ENCODE measurements at places on chromosomes 3 and 15.

DNA sequence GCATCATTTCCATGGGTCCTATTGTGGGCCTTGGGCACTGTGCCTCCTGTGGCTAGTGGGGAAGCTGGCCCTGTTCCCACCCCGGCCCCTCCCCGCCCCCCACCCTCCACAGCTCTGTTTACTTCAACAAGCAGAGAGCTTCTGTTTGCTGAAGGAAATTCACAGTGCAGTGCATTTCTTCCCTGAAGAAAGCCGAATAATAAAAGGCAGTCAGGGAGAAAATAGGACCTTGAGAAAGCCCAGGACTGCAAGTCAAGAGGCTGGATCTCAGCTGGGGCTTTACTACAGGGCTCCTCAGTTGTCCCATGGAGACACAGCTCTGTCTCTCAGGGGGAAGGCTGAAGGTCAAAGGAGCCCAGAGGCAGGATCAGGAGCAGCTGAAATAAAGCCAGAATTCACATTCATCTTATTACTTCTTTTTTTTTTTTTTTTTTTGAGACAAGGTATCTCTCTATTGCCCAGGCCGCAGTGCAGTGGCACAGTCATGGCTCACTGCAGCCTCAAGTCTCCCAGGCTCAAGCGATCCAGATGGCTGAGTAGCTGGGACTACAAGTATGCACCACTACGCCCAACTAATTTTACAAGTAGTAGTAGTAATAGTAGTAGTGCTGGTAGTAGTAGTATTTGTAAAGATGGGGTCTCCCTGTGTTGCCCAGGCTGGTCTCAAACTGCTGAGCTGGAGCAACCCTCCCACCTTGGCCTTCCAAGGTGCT is 33.0 kb upstream of the LACTB start:
- DNase-seq: no peak

- no peak for DNase-seq
Observed at GRCh38 chr3:196998966-196999760, 30.5 kb downstream of the MELTF start.

- no peak for DNase-seq
Observed at GRCh38 chr3:5221701-5222100, 34.2 kb downstream of the EDEM1 start.

DNA sequence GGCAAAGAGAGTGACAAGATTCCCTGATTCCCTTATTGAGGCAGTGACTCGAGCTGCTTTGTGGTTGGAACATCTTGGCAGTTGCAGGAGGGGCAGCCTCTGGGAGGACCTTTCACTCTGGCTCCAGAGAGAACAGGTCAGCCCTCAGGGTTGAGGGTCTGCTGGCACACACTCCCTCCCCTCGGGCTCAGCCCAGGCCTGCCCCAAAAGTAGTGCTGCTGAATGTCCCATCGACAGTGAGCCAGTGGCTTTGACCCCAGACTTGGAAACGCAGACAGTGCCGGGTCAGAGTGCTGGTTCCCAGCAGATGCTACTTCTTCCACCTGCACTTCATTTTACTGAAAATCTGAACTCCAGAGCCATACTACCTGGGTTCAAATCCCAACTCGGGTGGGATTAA is 25.6 kb upstream of the ATP2B2 start:
- DNase-seq: no peak

DNA sequence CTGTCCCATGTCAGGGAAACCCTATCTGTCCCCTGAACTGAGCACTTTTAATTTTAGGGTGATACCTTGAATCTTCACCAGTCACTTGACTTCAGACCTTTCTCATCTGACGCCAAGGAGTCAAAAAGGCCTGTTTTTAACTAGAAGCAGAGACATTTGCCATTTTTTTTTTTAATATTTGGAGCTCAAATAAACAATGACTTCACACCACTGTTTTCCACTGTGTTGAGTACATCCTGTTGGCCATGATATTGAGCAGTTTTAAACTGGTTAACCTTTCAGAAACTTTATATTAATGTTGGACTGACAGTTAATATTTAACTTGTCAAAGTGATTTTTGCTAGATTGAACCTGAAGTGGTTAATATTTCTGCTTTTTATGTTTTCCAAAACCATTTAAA is 28.2 kb downstream of the DAG1 start:
- DNase-seq: no peak

DNA sequence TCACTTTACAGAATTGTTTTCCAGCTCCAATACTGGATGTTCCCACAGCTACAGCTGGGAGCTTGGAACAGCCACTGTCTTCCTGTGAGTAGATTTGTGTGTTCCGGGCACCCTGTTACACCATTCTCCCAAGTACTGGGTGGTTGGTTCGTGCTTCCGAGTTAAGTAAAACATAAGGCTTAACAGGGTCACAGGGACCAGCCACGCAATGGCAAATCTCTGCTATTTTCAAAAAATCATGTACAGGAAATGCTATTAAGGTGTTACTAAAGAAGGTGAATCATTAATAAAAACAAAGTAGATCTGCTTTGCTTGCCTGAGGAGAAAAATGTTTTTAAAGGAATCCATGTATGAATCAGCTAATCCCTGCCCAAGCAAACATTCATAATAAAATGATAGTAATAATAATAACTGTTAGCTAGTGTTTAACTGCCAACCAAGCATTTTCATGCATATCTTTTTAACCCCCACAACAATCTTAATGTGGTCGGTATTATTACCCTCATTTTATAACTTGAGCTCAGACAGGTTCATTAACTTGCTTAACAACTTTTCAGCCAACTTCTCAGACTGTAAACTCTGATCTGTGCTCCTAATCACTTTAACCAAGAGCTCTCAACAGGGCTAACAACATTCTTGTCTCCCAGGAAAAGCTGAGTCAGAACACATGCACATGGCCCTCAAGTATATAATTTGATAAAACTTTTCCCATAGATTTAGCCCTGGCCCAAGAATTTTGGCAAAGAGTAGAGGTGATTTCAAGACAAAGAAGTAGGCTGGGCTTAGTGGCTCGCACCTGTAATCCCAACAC is 2.7 kb upstream of the C2CD4A start:
- no peak for DNase-seq

DNA sequence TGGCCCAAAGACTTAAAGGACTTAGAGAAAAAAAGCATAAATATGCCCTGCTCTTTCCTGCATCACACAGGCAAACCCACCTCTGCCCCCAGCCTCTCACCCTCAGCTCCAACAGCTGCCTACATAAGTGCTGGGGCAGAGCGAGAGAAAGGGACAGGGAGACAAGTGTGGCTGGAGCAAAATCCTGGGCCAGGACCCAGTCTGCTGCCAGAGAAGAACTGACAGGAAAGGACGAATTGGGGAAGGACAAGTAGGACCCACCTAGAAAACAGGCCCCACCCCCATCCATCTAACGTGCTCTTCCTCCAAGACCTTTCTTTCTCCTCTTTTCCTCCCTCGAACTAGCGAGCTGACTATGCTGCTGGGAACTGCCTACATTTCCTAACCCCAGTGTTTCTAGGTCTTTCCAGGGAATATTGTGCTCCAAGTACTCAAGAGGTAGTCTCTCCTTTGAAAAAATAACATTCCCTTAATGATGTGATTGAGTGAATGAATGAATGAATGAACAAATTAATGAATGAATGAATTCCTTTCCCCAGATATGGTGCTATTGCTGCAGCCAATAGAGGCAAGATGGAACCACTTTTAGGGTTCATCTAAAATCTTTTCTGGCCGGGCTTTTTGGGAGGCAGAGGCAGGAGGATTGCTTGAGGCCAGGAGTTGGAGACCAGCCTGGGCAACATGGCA is 18.4 kb downstream of the IGDCC4 start:
- DNase-seq: no peak

DNA sequence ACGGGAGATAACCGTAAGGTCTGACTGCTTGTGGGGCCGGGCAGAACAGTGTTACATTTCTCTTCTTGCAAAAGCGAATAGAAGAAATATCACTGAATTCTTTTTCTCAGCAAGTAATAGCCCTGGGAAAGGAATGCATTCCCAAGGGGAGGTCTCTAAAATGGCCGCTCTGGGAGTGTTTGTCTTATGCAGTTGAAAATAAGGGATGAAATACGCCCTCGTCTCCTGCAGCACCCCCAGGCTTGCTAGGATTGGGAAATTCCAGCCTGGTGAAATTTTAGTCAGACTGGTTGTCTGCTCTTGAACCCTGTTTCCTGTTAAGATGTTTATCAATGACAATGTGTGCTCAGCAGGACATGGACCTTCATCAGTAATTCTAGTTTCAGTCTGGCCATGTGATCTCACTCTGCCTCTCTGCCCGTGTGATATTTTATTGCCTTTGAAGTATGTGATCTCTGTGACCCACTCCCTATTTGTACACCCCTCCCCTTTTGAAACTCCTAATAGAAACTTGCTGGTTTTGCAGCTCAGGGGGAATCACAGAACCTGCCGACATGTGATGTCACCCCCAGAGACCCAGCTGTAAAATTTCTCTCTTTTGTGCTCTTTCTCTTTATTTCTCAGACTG is 715.6 kb downstream of the ROBO1 start:
- DNase-seq: no peak

GRCh38 chr15:71295603-71296314 is 180.5 kb downstream of the THSD4 start:
- no peak for DNase-seq

DNA sequence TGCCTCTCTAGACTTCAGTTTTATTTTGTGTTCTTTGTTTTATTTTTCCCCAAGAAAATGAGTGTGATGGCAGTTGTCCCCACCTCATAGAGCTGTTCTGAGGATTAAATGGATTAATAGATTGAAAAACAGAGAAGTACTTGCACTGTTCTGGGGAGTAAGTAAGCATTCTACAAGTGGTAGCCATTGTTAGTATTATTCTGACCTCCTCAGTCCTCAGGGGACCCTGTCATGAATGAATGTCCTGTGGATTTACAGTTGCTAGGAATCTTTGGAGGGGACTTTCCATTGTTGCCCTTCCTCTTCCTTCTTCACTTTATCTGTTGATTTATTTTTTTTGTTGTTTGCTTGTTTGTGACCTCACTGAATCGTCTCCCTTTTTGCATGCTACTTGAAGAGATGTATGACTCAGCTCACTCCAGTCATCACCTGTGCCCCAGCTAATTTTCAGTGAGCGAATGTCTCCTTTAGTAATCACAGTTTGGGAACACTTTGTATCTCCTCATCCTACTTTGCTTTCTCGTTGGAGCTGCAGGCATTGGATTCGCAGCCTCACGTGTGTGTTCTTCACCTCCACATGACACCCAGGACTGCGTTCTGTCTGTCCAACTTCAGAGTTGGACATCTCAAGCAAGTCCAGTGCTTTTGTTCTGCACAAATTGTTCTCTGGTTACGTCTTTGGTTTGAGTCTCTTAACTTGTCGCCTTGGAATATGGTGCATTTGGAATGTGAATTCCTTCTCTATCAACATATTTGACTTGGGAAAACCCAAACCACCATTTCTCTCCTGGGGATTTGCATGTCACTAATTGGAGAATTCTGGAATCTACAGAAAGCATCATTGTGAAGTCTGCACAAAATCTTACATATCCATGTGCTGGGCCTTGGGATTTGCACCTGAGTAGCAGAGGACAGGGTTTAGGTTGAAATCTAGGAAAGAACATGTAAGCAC is 54.5 kb downstream of the LRTM1 start:
- DNase-seq: no peak

- DNase-seq: no peak
Observed at GRCh38 chr3:112333002-112333380, at the start of gene CD200. TSS of gene CD200 (plus strand) at chr3:112333156. CDS start at chr3:112333213, 57 bp downstream.

Measured in cortex of kidney (tissue), 1 donor.